ENCODE measurements at places on chromosomes 1 and 21.

GRCh38 chr1:68401506-68401905, 48.2 kb downstream of the RPE65 start:
- no peak for ATAC-seq

- ATAC-seq, result no peak
Measured at GRCh38 chr1:119878171-119878570, 18.1 kb downstream of the ADAM30 start.

GRCh38 chr1:198132060-198132781, 24.6 kb upstream of the NEK7 start:
- ATAC-seq, result peak; percentile 61

DNA sequence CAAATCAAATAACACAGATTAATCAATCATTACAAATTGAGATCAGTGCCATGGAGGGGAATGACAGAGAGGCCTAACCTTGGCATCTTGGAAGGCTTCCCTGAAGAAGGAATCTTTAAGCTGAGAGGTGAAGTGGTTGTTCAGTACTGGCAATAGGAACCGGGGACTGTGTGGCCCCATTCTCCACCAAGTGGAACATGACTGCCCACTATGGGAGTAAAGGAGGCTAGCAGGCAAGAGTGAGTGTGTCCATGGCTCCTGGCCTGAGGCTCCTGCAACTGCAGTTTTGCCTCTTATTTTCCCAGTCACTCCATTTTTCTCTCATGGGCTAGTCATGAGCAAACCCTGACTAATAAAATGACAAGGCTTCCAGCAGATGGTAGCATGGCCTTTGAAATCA, 112.2 kb upstream of the GJB5 start:
- no peak for ATAC-seq

DNA sequence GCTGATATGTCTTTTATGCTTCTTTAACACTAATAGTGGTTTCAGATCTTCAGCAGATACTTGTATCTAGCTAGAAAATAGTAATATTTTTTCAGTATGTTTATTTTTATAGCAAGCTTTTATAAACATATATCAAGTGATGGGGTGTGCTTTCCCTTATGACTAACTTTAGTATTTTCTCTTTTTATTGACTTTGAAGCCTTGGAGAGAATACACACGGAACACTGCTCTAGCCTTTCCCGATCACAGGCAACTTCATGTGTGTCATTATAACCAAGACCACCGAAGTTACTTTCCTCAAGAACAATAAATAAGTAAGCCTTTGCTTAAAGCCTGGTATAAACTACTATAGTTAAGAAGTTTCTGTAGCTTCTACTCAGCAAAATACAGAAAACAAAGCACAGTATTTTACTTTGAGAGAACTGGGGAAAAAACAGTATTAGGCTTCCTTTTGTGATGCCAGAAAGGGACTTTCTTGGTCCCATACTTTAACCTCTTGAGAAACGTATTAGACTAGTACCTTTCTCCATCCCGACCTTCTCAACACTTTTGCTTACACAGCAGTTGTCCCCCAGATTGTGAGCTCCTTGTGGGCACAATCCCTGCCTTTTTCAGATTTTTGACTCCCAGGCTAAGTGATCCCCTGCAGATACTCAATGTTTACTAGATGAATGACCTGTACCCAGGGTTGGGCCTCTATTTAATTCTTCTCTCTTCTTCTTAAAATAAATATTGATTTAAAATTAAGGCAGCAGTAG, 3.3 kb downstream of the ADSS2 start:
- ATAC-seq, result no peak

DNA sequence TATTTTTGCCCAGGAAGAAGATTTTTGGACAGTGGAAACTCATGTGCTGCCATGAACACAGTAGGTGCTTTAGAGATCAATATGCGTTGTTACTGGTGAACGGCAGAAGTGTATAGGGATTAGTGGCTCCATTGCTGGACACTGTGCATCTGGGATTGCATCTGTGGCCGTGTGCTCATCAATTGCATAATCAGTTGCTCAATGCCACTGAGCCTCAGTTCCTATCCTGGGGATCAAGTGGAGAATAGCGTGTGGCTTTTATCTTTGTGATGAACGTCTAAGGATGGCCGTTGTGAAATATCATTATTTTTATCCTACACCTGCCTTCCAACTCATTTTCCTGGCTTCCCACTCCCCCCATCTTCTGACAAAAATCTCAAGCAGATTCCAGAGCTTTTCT, 5.4 kb downstream of the TNN start:
- no peak for ATAC-seq

GRCh38 chr1:22932803-22933470, 39.7 kb downstream of the LACTBL1 start:
- no peak for ATAC-seq

- ATAC-seq, result no peak
Measured at GRCh38 chr1:71166178-71167173, 85.6 kb upstream of the ZRANB2 start.

DNA sequence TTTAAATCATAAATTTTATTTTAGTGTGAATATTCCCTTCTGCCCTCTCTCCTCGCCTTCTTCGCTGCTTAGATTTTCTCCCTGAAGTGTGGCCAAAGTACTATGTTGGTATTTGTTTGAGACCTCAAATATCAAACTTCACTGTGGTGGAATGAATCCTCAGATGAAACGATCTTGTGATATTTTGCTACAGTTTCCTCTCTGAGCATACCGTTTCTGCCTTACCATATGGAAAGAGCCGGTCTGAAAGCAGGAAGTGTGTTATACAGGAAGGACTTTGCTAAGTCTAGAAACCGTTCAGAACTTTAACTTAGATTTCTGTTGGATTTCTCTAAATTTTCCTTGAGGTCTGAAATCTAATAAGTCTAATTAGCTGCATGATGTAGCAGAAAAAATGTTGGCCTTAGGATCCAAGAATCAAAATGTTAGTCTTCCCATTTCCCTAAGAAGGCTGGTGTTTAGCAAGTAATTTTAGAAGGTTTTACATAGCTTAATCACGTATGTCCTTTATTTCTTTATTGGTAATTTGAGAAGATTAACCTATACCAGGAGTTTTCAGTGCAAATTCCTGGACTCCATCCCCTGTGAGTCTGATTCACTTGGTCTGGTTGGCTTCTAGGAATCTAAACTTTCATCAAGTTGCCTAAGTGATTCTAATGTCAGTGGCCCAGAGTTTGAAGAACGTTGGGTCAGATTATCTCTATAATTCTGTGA, 30.7 kb downstream of the SDCCAG8 start:
- no peak for ATAC-seq

DNA sequence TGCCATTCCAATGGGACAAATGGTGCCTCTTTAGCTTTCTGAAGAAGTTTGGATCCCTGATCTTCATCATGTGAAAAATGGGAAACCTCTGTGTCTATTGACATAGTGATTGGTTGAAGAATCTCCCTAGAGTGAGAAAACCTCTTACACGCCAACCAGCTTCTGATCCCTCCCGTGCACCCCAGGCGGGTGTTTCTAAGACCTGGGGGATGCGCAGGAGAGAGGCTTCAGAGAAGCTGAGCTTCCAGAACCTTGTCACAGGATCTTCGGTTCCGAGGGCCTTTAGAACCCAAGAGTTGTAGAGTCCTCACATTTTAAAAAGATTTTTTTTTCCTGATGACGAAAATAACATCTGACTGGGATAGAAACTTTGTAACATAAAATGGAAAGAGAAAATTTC, 11.3 kb downstream of the PODN start:
- no peak for ATAC-seq

DNA sequence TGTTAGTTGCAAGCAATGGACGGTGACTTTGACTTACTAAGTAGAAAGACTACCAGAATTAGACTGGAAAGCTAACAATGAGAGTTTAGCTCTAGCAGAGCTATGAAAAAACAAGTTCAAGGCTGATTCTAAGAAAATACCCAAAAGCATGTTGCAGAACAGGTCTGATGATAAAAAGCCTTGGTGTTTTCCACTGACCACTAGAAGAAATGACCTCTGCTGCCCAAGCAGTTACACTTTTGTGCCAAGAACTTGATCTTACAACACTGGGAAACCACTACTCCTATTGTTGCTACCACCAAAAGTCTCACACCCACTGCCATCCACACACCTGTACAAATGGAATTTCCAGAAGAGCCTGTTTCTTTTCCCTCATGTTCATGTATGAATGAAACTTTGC, 21.4 kb upstream of the NEK7 start:
- no peak for ATAC-seq

- no peak for ATAC-seq
Measured at GRCh38 chr21:25708467-25709065, 26.1 kb downstream of the ATP5PF start.

- ATAC-seq, result no peak
Measured at GRCh38 chr1:202659974-202660373, 50.3 kb downstream of the SYT2 start.

GRCh38 chr1:45820788-45821187, 17.4 kb downstream of the MAST2 start:
- no peak for ATAC-seq

All from activated T-helper 17 cell treated with anti-CD3 and anti-CD28 coated beads, Interleukin-2, amount 50 U/mL, for 72 hours (primary cell).